Heart left ventricle (tissue), 16 donors: ENCODE measurements at places on chromosomes 12 and 14.
A peak's percentile ranks its signal among the peaks of the same experiment; 100 is the strongest.

DNA sequence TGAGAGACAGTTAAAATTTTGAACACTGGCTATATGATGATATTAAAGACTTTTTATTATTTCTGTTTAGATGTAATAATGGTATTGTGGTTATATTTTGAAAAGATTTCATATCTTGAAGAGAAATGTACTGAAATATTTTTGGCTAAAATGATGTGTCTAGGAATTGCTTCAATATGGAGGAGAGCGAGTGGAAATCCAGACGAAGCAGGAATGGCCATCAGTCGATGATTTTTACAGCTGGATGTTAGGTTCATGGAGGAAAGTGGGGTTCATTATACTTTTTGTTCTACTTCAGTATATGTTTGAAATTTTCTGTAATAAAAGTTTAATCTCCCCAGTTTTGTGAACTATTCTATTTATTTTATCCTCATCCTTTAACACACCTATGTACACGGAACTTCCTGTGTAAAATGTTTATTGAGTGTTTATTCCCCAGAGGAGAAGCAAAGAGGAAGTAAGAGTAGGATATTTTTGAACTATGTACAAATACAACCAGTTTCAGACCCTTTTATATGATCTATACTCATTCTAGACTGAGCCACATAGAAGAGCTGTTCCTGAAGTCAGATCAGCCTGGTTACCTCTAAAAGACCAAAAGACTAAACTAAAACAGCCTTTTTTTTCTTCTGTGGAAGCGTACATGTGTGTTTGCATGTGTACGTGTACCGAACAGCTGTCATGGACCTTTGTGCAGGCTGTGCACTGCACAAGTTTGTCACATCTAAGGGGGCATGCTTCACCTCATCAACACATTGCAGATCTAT, 211.0 kb upstream of the NUDT4 start:
- DNase-seq = no peak

GRCh38 chr12:102811110-102811737, 105.8 kb downstream of the PAH start:
- DNase-seq = no peak

GRCh38 chr12:2336409-2336829, 283.6 kb downstream of the CACNA1C start:
- no peak for DNase-seq

- DNase-seq = no peak
These were observed 174.8 kb downstream of the LRIG3 start for GRCh38 chr12:58745348-58746125.

- DNase-seq = no peak
These were observed 138.0 kb downstream of the ANO2 start for GRCh38 chr12:5807090-5807414.

- no peak for DNase-seq
These were observed 8.1 kb upstream of the SNRNP35 start for GRCh38 chr12:123449856-123450255.

DNA sequence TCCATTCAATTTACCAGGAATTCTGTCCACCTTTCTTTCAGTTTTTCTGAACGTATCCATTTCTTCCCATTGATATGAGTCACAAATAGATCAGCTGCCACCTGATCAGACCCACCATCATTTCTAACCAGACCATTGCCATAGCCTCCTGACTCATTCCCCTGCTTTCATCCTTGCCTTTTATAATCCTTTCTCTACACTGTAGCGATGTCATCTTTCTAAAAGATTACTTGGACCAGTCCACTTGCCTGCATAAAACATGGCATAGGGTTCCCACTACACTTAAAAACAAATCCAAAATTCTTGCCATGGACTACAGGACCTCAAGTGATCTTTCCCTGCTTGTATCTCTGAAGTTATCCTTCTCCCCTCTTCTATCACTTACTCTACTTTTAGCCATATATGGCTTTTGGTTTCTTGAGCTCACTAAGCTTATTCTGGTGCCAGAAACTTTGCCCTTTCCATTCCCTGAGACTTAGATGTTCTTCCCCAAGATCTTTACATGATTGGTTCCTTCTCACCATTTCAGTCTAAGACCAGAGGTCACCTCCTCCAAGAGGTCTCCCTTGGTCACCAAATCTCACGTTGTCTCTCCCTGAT, 149.5 kb upstream of the KRR1 start:
- no peak for DNase-seq

DNA sequence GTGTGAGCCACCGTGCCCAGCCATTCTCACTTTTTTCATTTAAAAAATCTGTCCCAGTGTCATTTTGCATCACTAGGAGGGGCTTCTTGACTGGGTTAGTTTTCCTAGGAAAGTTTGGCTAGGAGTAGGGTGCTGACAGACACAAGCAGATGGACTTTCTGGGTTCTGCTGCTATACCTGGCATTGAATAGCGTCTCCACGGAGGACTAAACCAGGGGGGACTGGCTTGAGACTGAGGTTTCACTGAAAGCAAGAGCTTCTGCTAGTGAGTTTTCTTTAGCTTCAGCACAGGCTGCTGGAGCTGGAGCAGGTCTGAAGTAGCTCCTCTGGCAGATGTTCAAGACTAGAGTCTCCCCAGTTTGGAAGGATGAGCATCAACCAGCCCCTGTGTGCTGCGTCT, 1.4 kb downstream of the SLC10A1 start:
- no peak for DNase-seq

- peak; percentile 6 for DNase-seq
These were observed 257.0 kb downstream of the ADGRD1 start for GRCh38 chr12:131210506-131211339.

DNA sequence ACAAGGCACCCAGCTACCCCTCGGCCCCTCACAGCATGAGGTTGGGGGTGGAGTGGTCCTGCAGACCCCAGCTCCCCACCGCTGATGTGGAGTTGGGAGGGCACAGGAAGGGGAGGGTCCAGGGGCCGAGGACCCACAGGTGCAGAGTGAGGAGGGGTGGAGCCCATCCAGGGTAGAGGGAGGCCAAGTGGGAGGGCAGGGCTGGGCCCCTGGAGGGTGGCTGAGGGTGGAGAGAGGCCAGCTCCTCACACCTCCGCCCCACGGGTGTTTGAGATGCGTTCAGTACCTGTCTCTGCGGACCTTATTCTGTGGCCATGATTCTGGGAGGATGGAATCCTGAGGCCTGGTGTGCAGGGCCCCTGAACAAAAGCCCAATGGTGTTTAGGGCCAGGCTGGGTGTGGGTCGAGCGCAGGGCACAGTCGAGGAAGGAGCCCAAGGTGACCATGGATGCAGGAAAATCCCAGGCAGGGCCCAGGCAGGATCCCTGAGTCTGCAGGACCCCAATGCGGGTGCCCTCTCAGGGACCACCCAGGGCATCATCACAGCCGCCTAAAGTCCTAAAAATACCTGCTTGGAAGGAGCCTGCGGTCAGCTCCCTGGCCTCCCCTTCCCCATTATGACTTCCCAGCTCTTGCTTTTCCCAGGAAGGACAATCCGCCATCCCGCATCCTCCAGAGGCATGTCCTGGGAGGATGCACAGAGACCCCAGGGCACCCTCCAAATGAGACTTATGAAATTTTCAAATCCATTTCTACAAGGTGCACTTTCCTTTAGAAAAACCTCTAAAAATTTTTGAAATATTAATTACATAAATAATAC, 377.1 kb upstream of the SFSWAP start:
- DNase-seq = no peak
